Inflammatory macrophage (primary cell): ENCODE measurements at places on chromosomes 3 and 15.

- no peak for DNase-seq
These were observed 160.1 kb downstream of the ARRDC4 start for GRCh38 chr15:98120561-98120960.

DNA sequence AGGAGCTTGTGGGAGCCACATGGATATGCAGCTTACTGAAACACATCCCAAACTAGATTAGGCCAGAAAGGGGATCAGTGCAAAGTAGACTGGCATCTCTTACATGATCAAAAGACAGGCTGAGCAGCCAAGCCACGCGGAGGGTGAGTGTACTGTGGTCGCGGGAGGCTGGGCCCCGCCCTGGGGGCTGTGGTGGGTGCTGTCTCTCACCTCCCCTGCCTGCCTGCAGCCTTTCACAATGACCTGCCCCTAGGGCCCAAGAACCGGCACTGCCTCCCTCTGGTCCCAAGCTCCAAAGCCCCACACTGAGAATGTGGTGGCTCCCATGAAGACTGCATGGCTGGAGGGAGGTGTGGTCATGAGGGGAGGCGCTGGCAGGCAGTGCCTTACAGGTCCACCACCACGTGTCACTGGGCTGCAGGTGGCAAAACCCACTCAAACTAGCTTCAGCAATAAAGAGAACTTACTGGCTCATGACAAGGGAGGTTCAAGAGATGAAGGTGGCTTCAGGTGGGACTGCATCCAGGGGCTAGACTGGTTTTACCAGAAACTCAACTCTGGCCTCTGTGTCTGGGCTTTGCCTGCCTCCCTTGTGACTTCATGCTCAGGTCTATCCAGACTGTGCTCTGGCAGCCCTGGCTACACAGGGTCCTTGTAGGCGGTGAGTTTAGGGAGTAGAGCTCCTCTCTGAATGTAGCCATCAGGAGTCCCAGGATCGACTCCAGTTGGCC, 27.4 kb upstream of the PLXND1 start:
- DNase-seq, result no peak

- no peak for DNase-seq
These were observed 2.1 kb downstream of the USP50 start for GRCh38 chr15:50544368-50544767.

DNA sequence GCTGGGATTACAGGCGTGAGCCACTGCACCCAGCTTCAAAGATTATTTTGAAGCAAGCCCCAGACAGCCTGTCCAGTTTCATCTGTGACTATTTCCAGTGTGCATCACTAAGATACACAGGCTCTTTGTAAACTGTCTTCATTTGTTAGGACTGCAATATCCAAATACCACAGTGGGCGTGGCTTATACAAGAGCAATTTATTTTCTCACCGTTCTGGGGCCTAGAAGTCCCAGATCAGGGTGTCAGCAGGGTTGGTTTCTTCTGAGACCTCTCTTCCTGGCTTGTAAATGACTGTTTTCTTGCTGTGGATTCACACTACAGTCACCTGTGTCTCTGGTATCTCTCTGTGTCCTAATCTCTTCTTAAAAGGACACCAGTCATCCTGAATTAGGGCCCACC, 59.7 kb downstream of the RLBP1 start:
- no peak for DNase-seq

- DNase-seq, result no peak
These were observed 84.5 kb downstream of the EFL1 start for GRCh38 chr15:82178061-82178460.

DNA sequence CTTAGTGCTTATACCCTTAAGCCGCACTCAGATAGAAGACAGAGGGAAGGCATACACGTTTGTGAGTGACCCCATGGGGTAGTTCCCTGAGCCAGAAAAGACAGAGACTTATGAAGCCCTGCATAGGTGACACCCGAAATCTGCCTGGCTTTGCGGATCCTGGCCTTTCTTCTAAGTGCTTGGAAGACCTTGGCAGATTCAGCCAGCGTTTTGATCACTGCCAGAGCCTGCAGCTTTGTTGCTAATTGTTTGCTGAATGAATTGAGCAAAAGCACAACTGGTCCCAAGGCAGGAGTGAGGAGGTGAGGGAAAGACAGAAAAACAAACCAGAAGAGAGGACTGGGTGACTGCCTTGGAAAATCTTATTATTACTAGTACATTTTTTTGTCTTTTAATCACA, 168.3 kb upstream of the ICE2 start:
- DNase-seq, result no peak

DNA sequence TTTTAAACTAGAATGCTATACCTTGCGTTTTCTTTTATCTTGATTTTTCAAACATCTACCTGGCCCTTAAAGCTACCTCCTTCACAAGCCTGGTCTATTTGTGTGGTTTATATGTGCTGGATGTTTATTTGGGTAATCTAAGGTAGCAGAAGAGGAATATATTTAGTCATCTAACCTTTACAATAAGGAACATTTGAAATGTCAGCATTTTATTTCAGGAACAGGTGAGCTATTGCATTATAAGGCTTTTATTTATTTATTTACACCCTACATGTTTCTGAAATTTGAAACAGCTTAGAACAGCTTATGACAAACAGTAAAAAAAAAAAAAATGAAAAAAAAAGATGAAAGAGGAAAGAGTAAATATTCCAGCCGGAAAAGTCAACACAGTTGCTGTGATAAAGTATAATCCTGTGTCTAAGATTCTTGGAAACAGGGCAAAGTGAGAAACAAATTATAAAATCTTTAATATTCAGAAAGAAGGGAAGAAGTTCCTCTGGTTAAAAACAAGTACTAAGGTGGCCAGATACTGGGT, 19.5 kb downstream of the HHLA2 start:
- DNase-seq, result no peak

- DNase-seq, result peak; percentile 87
These were observed at the start of gene MLF1 for GRCh38 chr3:158570999-158571702. Gene MLF1 (plus strand): TSS chr3:158571194. CDS start chr3:158571301, 107 bp downstream.

GRCh38 chr15:43777267-43777914, 625 bp upstream of the ELL3 start:
- peak; percentile 68 for DNase-seq

DNA sequence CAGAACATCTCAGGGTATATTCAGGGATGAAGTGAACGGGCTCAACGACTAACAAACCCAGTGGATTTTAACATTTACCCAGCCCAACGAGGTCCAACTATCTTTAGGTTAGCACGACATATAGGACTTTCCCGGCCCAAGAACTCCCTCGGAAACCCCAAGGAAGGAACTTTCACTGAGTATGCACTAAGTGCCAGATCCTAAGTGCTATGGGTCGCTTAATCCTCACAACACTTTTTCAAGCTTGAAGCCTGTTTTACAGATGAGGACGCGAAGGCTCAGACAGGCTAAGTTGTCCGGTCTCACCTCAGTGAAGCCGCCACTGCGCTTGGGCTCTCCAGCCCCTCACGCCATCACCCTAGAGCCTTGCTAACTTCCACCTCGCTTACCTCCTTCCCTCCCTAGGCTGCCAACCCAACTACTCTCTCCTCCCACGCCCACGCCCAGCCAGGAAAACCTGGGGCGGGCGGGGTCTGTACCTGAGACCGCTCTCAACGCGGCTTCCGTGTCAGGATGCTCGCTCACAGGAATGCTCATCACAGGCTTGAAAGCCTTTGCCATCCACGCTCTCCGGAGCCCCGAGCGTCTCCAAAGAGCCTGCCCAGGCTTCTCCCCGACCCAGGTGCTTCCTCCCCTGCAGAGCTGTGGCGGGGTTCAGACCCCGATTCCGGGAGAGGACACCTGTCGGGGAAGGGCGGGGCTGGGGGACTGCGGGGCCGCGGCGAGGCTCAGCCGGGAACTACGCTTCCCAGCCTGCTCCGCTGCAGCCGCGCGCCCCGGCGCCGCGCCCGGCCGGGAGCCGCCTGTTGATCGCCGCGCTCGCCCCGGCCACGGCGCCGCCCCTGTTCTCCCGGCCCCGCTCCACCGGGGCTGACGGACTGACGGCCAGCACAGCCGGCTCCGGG, at the start of gene TMOD2:
Gene TMOD2 (plus strand): TSS at position 806 of the 905 bp plus-strand sequence. CDS start 14,845 bp downstream, outside the sequence.
- DNase-seq, result no peak

- DNase-seq, result no peak
These were observed 337.7 kb upstream of the AGTR1 start for GRCh38 chr3:148360051-148360450.

- no peak for DNase-seq
These were observed 25.9 kb downstream of the WNT7A start for GRCh38 chr3:13853978-13854296.

DNA sequence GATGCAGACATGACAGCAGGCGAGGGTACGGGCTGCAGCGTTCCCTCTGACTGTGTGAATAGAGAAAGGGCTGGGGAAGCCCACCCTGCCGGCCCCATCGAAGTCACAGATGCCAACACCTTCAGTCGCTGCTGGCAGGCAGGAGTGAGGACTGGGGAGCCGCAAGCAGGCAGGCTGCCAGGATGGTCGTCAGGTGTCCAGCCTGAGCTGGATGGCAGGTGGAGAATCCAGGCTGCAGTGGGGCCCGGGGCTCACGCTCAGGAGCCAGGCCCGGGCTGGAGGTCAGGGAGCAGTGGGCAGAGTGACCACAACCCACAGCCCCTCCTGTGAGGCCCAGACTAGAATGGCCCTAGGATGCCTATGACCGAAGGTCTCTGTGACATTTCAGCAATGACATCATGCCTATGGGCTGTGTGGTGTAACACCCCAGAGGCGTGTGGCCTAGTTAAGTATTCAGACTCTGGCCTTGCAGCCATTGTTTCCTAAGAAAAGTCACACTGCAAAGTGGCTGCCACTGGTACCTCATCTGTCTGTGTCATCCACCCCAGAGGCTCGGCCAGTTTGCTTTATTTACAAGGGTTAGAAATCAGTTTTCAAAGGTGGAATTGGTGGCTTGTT, 15.7 kb downstream of the PRR23E start:
- DNase-seq, result peak; percentile 57

DNA sequence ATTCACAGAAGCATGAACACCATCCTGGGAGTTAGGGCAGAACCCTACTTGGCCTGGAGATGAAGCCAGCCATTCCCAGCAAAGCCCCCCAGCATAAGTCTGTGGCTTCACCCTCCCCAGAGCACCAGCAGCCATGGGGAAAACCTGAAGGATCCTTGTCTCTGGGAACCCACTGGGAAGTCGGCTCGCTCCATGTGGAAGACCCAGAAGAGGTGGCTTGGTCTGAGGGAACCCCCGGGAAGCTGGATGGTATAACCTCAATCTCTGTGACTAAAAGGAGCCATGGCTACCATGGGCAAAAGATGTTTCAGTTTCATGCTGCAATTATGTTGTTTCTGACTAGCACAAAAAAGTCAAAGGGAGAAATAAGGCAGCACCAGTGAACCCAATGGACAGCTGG, 11.8 kb upstream of the RPUSD3 start:
- DNase-seq, result no peak

- no peak for DNase-seq
These were observed 33.8 kb downstream of the CYP11A1 start for GRCh38 chr15:74333662-74334061.

- no peak for DNase-seq
These were observed 1044.7 kb downstream of the IGSF11 start for GRCh38 chr3:117989982-117990381.

- DNase-seq, result no peak
These were observed 188.0 kb downstream of the KLHL25 start for GRCh38 chr15:85606738-85607137.

DNA sequence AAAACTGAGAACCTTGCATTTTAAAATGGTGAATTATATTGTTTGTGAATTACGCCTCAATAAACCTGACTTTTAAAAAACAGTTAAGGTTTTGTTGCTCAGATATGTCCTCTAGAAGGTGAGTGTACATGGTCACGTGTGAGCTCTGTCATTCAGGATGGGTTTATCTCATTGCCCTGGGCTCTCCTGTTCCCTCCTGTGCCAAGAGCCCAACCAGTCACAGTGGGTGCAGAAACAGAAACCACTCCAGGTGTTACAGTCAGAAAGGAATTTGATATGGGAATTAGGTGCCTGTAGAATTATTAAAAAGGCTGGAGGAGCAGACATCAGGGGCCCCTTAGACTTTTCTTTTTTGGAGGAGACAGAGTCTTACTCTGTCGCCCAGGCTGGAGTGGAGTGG, 196.4 kb downstream of the STT3B start:
- DNase-seq, result no peak

DNA sequence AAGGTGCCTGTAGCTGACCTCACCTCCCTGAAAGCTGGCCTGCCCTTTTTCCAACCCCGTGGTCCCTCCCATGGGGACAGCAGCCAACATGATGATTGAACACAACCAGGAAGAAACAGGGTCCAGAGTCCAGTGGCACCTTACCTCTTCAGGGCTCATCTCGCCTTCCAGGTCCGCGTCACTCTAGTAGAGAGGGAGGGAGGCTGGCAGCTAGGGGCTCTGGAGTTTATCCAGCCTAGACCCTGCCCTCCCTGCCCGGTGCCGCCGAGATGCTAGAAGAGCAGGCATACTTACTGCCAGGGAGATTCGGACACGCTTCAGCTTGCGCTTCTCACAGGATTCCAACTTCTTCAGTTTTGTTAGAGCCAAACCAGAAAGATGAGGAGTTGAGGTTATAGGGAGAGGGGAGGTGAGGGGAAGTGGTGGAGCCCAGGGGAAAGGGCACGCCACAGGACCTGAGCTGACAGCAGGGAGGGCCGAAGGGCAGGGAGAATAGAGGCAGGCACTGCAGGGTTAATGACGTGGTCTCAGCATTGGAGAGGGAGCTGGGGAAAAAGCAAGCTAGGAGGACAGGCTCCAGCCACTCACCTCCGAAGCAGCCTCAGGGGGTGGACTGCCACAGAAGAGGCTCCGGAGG, 9.1 kb downstream of the CLCN2 start:
- DNase-seq, result no peak

- peak; percentile 48 for DNase-seq
These were observed 2.2 kb upstream of the UCN2 start for GRCh38 chr3:48565591-48566400.

GRCh38 chr3:173983343-173983742, 585.8 kb downstream of the NLGN1 start:
- no peak for DNase-seq

DNA sequence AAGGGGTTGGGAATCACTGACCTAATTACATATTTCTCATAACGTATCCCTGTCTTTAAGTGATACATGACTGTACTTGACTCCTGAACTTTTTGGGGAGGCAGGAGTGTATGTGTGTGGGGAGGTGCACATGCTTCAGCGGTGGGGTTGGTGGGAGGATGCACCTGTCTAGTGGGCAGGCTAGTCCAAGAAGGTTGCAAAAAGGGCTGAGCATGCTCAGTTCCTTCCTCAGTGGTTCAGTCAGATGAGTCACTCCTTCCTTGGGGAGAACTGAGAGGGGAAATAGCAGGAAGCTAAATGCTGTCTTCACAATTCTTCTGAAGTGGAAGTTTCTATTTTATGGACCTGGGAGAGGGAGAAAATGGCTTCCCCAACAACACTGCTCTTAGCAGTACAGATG, 24.6 kb upstream of the AP4E1 start:
- DNase-seq, result peak; percentile 72

DNA sequence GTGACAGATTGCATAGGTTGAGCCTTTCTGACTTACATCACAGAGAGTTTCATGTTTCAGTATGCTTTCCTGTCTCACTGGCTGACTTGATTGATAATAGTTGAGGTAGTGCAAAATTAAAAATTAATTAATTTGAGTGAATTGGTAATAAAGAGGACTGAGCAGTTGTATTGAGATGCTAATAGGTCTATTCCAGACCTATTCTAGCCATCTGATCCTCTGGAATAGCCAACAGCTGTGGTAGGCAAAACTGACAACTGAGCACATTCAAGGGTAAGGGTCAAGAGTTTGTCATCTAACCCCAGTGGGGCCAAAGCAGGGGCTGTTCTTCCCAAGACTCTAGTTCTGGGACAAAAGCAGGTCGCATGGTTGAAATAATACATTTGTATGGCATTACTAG, 132.4 kb downstream of the EPHA3 start:
- no peak for DNase-seq
